Testis (tissue), 5 donors: ENCODE measurements at places on chromosomes 12 and 14.

DNA sequence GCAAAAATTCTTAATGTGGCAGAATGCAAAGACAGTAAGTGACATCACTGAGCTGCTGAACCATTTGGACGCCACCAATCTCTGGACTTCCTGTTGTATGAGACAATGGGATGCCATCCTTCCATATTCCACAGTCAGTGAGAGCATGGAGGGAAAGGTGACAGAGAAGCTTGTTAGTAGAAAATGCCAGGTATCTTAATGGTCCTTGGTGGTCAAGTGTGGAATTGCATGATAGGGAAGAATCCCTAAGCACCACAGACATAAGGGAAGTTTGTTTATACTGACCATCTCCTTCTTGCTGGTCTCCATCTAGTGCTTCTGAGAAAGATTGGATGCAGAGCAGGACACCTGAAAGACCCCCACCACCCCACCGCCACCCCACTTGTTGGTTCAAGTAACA lies 1410.0 kb upstream of the TMEM132C start:
- DNase-seq = no peak

GRCh38 chr12:117147639-117148038 lies 42.6 kb downstream of the FBXO21 start:
- no peak for DNase-seq

- DNase-seq = no peak
Measured at GRCh38 chr14:23932639-23933038, 20.9 kb upstream of the DHRS4 start.

DNA sequence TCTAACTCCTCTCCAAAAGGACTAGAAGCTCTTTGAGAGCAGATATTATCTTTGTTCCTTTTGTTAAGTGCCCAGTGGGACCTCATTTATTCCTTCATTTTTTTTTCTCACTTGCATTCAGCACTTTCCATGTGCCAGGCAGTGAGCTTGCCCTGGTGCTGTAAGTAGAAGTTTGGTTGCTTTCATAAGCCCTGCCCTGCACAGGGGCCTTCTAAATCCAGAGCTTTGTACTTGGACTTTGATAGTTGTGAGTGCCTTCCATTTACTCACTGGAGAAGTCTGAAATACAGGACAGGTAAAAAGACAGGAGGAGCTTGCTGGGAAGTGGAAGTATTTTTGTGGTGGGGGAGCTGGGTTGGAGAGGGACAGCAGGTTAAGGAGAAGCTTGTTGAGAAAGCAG lies 56.7 kb upstream of the PTCSC3 start:
- DNase-seq = no peak

GRCh38 chr12:19761463-19761862 lies 322.2 kb downstream of the AEBP2 start:
- DNase-seq = no peak

DNA sequence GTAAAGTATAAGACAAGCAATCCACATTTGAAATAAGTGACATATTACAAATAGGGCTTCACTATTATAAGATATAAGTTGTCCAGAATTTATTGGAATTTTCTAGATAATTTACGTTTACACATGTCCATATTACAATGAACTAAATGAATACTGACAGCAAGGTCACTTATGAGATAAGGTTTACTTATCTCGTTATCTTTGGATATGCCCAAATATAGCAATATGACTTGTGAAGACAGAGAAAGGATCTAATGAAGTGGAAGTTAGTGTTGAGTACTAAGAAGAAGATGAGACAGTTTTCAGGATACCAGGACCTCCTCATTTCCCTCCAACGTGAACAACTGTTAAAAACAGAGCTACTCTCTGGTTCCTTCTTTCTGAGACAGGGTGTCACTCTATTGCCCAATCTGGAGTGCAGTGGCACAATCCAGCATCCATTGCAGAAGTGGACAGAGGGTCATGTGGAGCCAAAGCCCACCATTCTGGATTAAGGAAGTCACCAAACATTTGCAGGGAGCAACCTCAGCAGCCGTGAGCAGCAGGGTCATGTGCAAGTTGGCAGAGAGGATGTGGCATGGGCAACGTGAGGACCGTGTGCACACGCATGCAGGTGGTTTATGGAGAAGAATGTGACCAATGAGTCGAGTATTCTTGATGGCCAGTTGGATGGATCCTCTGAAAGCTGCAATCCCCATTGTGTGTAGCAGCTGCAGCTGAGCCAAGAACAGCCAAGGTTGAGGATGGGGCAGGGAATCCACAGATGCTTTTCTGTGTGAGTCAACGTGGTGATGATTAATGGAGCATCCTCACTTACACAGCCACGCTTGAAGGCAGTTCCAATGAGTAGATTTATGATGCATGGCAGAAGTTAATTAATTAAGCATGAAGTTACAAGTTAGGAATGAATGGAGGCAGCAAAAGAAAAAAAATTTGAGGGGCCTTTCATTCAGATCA lies 111.0 kb downstream of the BICD1 start:
- DNase-seq = no peak

DNA sequence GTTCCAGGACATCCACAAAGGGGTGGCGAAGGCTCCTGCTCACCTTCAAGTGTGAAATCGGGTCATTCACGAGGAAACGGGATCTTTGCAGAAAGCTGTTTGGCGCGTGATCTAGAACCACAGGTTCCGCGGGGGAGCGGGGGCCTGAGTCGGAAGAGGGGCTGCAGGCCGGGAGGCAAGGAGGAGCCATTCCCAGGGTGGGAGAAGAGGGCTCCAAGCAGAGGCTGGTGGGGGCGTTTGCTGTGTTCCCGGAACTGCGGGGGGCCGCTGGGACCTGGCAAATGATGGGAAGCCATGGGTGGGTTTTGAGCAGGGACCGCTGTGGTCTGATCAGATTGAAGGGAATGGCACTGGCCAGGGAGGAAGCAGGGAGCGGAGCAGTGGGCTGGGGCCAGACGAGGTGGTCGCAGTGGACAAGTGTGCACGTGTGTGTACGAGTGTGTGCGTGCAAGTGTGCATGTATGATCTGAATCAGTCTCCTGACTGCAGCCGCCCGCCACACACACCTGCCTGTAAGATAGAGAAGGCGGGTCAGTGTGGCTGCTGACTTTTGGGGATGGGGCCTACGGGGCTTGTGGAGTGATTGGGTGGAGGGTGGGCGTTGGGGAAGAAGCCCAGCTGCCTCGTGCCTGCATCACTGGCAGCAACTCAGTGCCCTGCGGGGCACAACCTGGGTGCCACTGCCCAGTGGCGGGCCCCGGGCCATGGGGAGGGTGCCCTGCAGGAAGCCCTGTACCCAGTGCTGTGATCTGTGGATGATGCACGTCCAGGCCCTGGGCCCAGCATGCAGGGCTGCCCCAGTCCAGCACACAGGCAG lies 141.9 kb downstream of the KIF26A start:
- no peak for DNase-seq

GRCh38 chr12:122846622-122847515 lies 11.6 kb downstream of the HIP1R start:
- DNase-seq = no peak

DNA sequence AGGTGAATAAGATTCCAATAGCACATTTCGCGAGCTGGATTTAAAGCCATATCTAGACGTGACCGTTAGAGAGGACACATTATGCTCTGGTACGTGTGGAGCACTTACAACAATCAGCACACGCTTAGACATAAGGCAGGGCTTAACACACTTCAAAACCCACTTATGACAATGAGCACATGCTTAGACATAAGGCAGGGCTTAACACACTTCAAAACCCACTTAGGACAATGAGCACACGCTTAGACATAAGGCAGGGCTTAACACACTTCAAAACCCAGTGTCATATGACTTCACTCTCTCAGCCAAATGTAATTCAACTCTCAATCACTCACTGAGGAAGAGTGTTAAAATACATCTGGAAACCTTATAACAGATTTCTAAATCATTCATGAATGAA lies 11.2 kb upstream of the PLD4 start:
- no peak for DNase-seq

DNA sequence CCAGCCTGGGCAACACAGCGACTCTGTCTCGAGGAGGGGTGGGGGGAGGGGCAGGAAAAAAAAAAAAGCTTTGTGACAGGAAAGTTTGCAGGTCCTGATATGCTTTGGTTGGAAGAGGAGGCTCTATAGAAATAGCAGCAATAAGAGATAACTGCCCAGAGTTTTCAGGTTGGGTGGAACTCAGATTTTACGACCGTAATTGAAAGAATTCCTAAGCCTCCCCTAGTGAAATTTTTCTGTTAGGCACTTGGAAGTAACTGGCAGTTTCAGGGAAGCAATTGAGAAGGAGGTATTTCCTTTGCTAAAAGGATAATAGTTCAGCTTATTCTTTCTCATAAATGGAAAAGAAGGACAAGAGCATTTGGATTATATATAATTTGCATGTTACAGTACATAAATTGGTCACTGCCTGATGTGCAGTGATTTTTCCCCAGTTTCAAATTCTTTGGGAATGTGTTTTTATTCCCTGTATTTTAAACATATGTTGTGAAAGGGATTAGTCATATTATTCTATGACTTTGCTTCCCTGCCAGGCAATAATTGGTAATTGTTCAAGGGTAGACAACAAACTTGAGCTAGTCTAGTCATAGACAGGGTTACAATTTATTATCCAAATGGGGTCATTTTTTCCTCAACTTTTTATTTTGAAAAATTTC lies 452.8 kb downstream of the AEBP2 start:
- no peak for DNase-seq

DNA sequence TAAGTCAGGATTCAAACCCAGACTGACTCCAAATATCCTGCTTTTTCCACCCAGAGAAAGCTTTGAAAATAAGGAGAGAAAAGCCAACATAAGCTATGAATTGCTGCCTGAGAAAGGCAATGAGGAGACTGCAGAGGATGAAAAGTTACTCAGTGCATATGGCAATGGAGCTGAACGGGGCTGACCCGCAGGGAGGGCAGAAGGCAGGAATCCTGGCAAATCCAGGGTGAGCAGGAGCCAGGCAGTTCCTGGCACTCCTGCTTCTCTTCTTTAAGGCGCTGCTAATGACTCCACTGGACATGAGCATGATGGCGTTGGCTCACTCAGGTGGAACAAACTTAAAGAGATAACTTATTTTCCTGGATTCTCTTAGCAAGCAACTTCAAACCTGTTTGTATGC lies 95.2 kb upstream of the TMCC3 start:
- DNase-seq = no peak

- no peak for DNase-seq
Measured at GRCh38 chr14:88614218-88614907, 51.5 kb downstream of the ZC3H14 start.

- DNase-seq = no peak
Measured at GRCh38 chr12:50013361-50014147, 11.7 kb downstream of the RACGAP1 start.

- DNase-seq = peak; percentile 22
Measured at GRCh38 chr14:77603654-77604255, 12.7 kb downstream of the SPTLC2 start.

- DNase-seq = no peak
Measured at GRCh38 chr12:30364822-30365221, 330.8 kb downstream of the IPO8 start.
